Fibroblast of skin of right biceps (primary cell): ENCODE measurements at places on chromosomes 7 and 10.

DNA sequence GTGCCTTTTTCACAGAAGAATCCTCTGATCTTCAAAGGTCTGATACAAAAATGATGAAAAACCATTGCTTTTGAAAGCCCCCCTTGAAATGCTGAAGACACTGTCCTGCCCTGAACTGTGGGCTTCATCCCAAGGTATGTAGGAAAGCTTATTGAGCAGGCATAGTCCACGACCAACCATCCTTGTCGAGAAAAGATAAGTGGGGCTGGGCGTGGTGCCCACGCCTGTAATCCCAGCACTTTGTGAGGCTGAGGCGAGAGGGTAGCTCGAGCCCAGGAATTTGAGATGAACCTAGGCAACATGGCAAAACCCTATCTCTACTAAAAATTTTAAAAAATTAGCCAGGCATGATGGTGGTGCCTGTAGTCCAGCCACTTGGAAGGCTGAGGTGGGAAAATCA lies 25.6 kb downstream of the TACR2 start:
- no peak for DNase-seq

GRCh38 chr10:92421550-92421949 lies 130.6 kb downstream of the MARCHF5 start:
- no peak for DNase-seq

GRCh38 chr7:75977743-75978142 lies 16.7 kb downstream of the TMEM120A start:
- peak; percentile 30 for DNase-seq

DNA sequence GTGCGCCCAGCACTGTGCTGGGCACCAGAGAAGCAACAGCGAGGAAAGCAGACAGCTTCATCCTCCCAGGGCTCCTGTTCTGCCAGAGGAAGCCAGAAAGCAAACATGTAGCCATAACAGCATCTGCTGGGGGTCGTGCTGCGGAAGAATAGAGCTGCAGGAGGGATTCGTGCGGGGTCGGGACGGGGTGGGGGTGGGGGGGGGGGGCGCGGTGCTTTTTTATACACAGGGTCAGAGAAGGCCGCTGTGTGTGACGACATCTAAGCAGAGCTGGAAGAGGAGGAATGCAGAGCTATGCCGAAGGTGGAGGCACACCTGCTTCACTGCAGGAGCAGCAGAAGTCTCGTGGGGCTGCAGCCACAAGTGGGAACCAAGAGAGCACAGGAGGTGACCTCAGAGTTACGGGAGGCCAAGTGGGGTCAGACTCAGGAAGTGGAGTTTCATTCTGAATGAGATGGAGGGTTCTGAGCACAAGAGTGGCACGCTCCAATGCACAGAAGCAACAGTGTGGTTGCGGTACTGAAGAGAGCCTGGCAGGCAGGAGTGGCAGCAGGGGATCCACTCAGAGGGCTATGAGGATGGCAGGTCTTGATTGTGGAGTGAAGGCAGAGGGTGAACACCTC lies 11.1 kb downstream of the PKD1L1 start:
- DNase-seq: no peak

DNA sequence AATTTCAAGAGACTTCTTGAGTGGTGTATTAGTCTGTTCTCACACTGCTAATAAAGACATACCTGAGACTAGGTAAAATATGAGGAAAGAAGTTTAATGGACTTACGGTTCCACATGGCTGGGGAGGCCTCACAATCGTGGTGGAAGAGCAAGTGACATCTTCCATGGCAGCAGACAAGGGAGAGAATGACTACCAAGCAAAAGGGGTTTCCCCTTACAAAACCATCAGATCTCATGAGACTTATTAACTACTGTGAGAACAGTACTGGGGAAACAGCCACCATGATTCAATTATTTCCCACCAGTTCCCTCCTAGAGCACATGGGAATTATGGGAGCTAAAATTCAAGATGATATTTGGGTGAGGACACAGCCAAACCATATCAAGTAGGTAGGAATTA lies 150.5 kb downstream of the PCDH15 start:
- DNase-seq: no peak

DNA sequence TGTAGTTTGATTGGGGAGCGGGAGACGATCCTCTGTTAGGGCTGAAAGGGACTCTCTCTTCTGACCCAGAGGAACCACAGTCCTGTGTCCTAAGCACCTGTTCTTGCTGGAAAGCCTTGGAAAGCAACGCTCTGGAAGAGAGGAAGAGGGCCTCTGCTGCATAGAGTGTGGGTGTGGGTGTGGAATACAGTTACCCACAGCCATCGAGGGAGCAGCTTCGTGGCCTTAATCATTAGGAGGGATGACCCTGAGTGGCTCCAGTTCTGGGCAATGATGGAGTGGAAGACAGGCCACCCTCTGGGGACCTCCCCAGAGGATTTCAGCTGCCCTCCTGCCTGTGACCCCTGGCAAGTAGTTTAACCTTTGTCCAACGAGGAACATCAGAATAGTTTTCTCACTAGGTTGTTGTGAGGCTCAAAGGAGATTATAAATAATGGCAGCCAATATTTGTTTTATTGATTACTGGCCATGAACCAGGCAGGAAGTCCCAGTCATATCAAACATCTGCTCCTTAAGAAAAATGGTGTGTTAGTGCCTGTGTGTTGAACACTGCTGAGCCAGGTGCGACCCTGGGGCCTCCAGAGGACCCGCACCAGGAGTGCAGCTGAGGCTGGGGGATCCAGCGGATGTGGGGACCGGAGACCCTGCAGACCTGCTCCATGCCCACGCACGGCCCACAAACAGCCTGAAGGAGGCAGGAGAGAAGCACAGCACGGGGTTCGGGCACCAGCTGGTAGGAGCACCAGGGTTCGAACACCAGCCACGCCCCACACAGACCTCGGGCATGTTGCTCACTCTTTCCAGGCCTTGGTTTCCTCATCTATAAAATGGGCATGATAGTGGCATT lies 35.6 kb downstream of the FAM241B start:
- no peak for DNase-seq

DNA sequence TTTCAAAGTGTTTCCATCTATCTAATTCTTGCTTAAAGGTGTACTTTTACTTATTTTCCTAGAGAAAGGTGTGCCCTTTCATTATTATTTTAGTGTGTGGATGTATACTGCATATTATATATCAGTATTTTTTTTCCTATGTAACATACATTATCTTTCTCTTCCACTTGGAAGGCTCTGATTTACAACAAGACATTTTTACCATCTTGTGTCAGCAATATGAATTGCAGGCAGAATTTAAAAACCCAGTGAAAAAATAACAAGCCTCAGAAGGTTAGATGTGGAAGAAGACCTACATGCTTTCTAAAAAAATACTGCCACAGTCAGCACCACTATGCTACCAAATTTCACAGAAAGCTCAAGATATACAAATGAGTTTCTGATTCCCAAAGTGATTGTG lies 327.7 kb upstream of the STEAP1 start:
- DNase-seq: no peak

DNA sequence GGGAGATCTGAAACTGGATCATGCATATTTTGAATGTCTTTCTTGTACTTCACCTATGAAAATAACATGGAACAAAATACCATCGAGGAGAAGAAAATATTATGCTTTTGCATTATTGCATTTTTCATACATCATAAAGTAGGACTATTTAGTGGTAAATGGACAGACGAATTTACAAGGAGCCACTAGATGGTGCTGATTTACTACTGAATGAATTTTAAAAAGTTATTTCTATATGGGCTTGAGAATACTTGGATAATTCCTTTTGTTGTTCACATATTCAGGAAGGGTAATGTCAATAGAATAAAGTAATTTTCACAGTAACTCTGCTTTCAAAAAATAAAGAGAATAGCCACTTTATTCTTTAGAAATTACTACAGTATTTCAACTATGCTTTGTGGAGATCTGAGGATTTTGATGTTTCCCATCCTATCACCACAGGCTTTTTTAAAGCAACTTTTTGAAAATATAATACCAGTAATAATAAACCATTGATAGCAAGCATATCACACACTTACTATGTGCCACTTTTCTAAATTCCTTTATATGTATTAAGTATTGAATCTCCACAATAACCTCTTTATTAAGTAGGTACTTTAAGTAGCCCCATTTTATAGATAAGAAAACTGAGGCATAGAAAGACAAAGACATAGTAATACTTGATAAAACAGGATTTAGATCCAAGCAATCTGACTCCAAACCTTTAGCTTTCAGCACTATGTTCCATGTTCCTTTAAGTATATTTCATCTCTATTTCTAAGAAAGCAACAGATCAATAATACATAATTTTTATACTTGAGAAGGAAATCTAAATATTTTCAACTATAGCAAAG lies 38.6 kb downstream of the NEBL start:
- peak; percentile 23 for DNase-seq

- DNase-seq: peak; percentile 95
Measured at GRCh38 chr10:59872892-59873463, 33.4 kb downstream of the CCDC6 start.

- no peak for DNase-seq
Measured at GRCh38 chr10:101850749-101851148, 7.1 kb upstream of the KCNIP2 start.

DNA sequence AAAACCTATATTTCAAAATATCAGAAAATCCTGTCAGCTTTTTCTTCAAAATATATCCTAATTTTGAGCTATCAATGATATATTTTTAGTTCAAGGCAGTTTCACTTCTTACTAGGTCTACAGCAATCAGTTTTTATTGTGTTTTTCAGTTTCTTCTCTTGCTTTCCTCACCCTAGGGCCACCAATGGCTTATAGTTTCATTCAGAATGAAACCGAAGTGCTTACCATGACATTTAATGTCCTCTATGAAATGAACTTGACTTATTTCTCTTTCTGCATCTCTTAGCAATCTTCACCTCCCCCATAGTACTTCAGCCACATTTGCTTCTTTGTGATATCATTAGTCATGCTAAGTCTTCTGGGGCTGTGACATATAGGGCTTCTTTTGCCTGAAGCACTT lies 100.3 kb downstream of the ARL5B start:
- DNase-seq: no peak

DNA sequence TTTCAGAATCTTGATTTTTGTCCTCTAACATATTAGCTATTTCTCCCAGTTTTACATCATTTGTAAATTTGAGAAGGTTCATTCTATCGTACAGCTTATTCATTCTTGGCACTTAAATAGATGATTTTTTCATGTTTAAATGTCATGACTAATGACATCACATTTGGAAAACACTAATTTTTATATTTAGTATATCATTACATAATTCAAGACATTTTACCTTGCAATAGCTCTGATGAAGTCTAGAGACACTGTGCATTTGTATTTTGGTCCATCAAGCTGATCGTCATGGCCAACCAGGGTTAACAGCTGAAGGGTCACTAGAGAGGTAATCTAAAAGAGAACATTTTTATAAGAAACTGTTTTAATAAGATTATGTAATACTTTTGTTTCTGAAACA lies 71.3 kb downstream of the ORC5 start:
- no peak for DNase-seq

- no peak for DNase-seq
Measured at GRCh38 chr10:28948046-28948445, 270.7 kb downstream of the BAMBI start.

GRCh38 chr7:126211875-126212274 lies 1040.9 kb downstream of the GRM8 start:
- no peak for DNase-seq

DNA sequence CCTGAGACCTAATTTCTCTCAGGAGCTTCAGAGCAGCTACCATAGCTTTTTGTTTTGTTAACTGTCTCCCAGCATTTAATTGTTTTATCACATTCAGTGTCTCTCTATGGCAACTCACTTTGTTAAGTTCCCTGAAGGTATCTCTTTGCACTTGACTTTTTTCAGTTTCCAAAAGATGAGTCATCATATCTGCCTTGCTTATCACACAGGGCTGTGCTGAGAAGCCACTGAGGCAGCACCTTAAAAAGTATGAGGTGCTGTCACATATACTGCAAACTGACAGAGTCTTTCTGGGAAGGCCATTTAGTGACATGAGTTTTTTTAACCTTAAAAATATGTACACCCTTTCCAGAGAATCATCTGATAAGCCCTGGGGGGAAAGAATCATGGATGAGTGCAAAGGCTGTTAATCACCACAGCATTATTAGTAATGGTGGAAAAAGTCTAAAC lies 56.8 kb downstream of the PPP1R3C start:
- no peak for DNase-seq

GRCh38 chr10:133082685-133083421 lies 4.9 kb upstream of the ADGRA1 start:
- no peak for DNase-seq

DNA sequence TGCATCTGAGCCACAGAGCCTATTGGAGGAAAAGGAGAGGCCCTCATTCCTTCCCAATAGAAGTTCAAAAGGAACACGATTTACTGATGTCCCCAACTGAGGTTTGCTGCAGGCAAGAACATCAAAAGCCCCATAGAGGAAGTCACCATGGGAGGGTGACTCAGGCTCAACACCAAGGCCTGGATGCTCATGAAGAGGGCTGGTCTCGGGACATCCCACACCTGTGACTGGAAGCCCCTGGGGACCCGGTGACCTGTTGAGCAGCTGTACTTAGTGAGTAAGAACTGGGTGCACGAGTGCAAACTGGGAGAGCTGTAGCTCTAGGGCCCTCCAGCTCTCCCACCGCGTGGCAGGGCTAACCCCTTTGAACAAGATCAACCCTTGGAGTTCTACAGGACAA lies 38.0 kb downstream of the CYTH3 start:
- DNase-seq: no peak

- peak; percentile 18 for DNase-seq
Measured at GRCh38 chr10:13100349-13101294, 659 bp downstream of the OPTN start.

DNA sequence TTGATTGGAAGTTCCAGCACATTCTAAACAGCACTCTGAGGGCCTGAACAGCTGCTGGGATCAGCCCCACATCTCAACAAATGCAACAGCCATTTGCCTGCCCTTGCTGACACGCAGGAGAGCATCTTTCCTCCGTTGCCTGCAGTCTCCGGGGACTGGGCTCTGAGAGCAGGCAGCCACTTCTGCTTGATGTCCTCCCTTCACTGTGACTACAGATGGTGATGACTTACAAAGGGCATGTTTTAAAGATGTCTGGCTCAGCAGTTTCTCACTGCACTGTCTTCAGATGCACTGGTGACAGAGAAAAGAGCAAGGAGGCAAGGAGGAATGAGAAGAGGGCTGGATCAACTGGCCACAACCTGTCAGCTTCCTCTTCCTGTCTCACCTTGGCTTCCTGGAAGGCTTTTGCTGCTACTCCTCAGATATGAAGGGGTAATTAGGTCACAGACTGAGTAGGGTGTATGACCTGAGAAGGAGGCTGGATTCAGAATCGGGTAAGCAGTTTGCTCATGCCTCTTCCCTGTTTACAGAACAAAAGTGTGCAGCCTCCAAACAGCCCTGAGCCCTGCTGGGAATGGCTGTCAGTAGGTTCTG lies 143.5 kb upstream of the GHITM start:
- DNase-seq: no peak
